Amniotic epithelial cell (primary cell): ENCODE measurements at places on chromosomes 2 and 18.

DNA sequence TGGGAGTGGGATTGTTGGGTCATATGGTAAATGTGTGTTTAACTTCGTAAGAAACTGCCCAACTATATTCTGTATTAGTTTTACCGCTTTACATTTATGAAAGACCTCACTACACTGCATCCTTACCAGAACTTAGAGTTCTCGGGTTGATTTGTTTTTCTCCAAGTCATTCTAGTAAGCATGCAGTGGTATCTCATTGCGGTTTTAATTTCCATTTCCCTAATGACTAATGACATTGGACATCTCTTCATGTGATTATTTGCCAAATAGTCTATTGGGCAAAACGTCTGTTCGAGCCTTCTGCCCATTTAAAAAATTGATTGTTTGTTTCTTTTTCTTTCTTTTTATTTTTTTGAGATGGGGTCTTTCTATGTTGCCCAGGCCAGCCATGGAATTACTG is 6.8 kb downstream of the FBLN7 start:
- DNase-seq: no peak

DNA sequence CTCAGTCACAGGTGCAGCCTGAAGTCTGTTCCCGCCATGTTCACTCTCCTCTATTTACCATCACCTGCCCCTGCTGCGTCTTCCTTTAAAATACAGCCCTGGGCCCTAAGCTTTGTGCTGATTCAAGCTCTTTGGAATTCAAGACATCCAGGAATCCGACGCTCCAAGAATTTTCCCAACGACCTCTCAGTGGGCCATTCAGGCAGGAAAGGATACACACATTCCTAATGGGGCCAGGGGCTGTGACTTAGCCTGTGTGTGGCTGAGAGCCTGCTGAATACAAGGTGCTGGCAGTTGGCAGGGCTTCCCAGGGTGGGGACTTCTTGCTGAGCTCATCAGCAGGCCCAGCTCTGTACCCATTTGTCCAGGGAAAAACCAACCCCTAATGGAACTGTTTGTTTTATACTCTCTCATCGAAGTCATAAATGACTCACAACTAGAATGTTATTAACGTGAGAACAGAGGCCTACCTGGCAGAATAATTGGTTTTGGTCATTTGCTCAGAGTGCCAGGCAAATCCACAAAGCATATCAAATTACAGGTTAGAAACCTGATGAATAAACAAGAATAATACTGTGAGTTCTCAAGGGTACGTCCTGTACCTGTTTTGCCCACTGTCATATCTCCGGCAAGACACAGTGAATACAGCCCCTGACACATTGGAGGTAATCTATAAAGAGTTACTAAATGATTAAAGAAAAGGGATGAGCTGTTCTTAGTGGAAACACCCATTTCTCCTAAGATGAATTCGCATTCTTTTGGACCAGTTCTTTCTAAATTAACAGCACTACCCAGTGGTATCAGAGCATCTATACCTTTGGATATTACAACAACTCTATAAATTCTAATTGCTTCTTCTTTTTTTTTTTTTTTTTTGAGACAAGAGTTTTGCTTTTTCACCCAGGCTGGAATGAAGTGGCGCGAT is 12.6 kb upstream of the KCMF1 start:
- peak; percentile 84 for DNase-seq

DNA sequence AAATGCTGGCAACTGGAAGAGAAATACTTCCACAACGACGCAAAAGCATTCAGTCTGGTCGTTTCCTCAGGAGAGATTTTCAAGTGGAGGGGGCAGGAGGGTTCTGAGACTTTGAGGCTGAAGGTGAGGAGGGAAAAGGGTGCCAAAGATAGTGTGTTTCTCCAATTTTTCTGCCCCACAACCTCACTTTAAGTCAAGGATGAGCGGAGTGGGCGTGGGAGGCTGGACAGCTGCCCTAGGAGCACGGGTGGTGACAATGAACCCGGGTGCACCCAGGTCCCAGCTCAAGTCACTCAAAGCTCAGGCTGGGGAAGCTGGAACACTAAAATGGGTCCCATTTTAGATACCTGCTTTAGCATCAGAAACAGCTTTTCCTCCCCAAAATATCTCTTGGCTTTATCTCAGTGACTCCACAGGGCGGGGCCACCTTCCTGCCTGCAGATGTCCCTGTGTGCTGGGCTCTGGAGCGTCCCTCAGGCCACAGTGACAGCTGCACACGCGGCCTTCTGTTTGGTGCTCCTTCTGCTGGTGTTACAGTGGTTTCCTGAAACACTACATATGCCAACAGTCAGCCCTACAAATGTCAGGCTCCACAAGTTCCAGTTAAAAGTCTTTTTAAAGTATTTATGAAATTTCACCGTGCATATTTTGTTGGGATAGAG is 1.4 kb upstream of the MBP start:
- DNase-seq: no peak

GRCh38 chr2:46862514-46862913 is 53.1 kb downstream of the MCFD2 start:
- DNase-seq: peak; percentile 59

- DNase-seq: peak; percentile 37
Observed at GRCh38 chr2:68185541-68186164, 28.0 kb downstream of the PNO1 start.

DNA sequence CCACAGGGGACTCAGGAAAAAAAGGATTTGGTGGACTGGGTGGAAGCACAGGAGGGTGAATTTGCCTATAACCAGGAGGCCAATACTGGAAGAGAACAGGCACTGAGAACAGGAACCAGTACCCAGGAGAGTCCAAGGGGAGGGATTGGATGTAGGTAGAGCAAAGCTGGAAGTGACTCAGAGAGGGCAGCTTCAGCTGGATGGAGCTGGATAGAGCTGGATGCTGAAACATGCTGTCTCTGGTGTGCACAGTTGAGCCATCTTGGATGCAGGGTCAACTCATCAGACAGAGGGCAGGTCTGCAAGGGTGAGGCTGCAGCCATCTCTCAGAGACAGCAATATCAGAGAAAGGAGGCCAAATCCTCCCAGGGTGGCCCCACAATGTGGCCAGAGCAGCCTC is 134.0 kb downstream of the GALNT14 start:
- no peak for DNase-seq

- DNase-seq: peak; percentile 20
Observed at GRCh38 chr2:220533485-220533884, 906.1 kb downstream of the SLC4A3 start.

DNA sequence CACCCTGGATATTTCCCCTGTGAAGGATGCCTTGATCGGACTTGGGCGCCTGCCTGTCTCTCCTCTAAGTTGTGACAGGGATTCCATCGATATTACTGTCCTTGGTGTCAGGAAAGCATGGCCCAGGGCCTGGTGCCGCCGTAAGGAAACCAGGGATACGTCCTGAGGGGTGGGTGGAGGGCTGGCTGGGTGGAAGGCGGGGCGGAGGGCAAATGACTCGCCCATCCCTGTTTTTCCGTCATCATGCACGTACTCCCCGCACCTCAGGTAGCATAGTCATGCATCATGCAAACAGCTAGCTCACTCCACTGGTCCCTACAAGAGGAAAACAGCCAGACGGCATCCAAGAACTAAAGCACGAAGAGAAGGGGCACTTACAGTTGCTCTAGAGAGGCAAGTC is 57.1 kb downstream of the PXDN start:
- DNase-seq: no peak

DNA sequence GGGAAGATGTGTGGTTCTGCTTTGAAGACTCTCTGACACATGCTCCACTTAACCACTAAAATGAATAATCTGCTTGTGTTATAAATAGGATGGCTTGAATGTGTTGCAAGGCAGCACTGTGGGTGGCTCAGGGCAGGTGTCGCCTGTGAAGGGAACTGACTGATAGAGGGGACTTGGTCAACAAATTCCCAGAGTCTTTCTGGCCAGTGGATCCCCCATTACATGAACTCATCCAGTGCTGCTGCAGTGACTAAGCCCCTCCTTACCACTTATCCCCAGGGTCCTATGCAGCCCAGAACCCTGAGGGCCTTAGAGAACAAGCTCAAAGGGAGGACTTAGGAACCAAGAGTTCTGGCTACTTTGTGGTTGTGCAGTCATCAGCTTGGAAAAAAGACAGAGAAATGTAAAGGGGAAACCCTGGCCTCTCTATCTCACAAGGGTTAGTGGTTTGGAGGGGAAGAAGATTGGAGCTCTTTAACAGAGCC is 226.2 kb upstream of the TNP1 start:
- peak; percentile 61 for DNase-seq

DNA sequence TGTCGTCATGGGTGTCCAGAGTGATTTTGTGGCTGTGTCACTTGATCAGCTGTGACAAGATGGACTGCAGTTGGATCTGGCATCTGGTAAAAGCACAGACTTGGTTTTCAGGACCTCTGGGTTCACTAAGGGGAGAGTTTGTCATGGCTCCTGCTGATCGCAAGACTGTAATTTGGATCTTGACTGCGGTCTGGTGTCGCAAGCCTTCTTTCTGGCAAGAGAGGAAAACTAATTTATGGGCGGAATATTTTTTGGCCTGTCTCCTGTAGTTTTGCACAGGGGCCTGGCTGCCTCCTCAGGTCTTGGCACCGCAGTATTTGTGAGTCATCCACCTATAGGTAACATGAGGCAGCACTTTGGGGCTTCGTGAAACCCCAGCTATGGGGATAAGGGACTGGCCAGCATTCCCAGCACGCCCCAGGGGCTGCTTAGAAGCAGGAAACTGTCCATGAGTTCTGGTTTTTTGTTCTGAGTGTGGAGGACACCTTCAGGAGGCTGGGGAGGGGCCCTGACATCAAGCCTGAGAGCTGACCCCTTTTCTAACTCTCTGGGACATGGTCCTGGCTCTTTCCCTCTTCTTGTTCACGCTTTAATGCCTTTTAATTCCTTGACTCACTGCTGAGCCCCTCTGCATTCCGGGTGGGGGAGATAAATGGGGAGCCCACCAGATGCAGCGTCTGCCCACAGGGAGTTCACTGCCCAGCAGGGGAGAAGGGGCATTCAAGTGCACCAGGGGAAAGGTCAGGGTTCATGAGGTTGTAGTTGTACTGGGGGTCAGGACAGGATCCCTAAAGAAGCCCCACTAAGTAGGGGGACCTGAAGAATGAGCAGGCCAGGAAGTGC is 12.2 kb downstream of the SH3BP4 start:
- peak; percentile 79 for DNase-seq

GRCh38 chr2:172736424-172737174 is 954 bp downstream of the RAPGEF4 start:
- no peak for DNase-seq

- DNase-seq: no peak
Observed at GRCh38 chr2:179578171-179578916, 283.1 kb downstream of the ZNF385B start.

GRCh38 chr2:177296040-177296439 is 31.5 kb upstream of the NFE2L2 start:
- DNase-seq: no peak

DNA sequence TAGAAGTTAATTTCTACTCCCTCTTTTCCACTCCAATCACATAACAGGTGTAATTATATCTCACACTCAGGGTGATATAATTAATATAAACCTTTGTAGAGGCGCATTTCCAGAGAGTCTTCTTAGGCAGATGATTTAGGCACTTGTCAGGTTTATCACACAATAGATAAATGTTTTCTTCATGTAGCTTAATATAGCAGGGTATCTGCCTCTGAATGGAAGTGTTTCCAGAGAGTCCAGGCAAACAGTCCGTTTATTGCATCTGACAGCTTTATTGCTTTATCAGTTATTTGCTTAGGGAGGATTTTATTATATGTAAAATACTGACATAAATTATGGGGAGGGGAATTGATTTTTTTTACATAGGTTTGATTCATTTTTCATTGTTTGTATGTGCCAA is 766.3 kb downstream of the SLC4A3 start:
- no peak for DNase-seq

DNA sequence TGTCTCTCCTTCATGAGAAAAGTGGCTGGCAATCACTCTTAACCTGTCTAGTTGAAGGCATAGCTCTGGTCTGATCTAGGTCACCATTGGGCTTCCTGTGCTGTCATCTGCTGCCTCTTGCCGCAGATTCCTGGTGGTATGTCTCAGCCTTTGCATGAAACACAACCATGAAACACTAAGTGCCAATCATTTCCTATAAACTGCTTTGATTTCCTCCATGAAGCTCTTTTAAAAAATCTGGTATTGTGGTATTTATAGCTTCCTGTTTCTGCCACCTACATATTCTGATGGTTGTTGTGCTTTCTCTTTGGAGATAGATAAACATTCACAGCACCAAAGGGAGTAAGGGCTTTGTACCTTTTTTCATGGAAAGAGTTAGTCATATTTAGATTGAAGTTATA is 120.0 kb upstream of the EPC2 start:
- no peak for DNase-seq

GRCh38 chr2:151204756-151205155 is 56.9 kb downstream of the RBM43 start:
- no peak for DNase-seq
